ENCODE measurements at places on chromosomes 13 and 19.

DNA sequence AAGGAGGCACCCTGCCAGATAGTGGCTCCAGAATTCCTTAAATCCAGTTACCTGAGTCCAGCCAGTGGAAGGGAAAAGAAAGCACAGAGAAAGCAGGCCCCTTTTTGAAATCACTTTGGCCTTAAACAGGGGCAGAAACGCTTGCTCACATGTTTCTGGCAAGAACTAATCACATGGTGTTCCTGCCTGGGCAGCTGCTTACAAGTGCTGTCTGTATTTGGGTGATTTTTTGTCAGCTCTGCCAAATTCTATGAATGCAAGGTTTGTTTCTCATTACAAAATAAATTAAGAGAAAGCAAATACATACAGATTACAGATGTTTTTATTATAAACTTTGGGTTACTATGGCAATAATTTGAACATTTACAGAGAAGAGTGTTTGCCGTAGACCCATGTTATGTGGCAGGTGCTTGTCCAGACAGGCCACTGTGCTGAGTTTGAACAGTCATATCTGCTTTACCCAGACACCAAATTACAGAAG lies 1237.8 kb downstream of the SLITRK5 start:
- DNase-seq, result no peak

- no peak for DNase-seq
These were observed 18.5 kb downstream of the PALM start for GRCh38 chr19:726993-727956.

DNA sequence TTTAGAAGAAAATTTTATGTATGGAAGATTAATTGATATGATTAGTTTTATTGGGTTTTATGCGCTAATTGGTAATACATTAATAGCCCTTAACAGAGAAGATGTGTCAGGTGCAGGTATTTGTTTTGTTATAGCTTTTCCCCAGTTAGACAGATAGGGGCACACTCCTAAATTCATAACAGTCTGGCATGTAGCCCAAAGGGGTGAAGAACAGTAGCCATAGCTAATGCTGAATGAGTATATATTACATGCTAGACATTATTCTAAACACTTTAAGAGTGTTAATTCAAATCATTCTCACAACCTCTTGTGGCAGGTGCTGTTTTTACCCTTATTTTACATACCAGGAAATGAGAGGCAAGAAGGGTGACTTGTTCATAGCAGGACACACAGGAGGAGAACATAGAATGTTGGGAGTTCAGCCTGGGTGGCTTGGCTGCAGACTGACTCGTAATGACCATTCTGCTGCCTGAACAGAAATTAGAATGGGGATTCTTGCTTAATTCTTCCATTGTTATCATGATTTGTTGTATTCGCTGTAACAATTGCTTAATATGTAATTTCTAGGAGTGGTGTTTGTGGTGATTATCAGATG lies 20.1 kb downstream of the PCCA start:
- DNase-seq, result no peak

GRCh38 chr13:52703482-52703881 lies 36.1 kb downstream of the CNMD start:
- DNase-seq, result no peak

GRCh38 chr13:46165485-46166223 lies 16.3 kb downstream of the LCP1 start:
- peak; percentile 25 for DNase-seq

DNA sequence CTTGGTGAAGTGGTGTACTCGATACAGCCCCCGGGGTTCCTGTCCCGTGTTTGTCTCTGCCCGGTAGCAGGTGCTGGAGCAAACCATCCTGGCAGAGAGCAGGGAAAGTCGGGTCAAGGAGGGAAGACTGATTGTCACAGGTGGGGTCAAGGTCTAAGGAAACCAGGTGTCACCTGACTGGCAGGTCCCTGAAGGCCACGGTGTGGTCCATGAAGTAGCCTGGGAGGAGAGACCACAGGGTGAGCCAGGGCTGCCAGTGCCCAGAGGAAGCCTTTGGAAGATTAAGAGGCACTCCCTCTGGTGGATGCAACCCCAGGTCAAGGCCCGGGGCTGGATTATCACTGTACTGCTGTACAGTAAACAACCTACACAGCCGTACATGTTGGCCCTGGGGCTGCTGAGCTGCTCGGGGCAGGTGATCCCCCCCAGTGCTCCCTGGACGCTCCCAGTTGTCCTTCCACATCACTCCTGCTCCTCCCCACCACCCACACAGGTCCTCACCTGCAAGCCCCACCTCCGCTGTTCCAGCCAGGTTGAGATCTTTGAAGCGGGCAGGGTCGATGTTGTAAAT lies 6.0 kb upstream of the CCER2 start:
- no peak for DNase-seq

- DNase-seq, result no peak
These were observed 902.3 kb upstream of the SLITRK1 start for GRCh38 chr13:84784443-84785153.

GRCh38 chr19:55075371-55075998 lies at the start of gene EPS8L1:
Gene EPS8L1, plus strand, starts transcription at chr19:55075869. Its CDS starts 576 bp downstream, at chr19:55076445.
- no peak for DNase-seq

GRCh38 chr19:23554548-23554947 lies 132.5 kb downstream of the ZNF675 start:
- no peak for DNase-seq

GRCh38 chr19:40469011-40469410 lies 2.2 kb downstream of the SPTBN4 start:
- no peak for DNase-seq

DNA sequence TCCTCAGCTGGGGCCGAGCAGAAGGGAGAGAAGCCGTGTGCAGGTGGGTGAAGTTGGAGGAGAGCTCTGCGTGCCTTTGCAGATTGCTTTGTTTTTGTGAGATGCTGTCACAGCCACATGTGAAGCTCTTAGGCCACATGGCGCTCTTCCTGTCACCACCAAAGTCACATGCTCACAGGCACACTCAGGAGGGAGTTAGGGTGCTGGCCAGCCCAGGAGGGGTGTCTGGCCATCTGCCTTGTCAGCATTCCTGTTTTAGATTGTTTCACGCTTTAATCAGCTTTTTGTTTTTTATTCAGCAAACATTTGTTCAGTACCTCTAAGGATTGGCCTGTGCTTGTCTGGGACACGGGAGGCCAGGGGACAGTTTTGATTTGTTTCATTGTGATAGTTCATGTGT lies 21.9 kb downstream of the GPATCH1 start:
- no peak for DNase-seq

DNA sequence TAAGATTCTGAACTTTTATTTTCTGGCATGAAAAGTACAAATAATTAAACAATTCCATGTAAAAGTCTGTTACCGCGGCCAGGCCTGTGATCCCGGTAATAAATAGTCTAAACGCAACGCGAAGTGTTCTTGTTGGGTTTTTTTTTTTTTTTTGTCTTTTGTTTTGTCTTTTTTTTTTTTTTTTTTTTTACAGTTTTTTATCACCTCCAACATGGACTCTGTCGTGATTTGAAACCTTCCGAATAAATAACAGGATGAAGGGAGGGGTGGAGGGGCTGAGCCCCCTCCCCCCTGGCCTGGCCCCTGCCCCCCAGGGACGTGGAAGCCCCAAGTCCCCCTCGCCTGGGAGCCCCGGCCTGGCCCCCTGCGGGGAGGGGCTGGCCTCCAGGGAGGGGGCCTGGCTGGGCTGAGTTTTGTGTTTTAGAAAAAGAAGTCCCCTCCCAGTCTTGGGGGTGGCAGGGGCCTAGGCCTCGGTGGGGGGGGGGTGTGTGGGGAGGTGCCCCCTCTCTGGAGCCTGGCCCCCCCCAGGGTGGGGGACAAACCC lies 16.0 kb downstream of the PRKCSH start:
- no peak for DNase-seq

DNA sequence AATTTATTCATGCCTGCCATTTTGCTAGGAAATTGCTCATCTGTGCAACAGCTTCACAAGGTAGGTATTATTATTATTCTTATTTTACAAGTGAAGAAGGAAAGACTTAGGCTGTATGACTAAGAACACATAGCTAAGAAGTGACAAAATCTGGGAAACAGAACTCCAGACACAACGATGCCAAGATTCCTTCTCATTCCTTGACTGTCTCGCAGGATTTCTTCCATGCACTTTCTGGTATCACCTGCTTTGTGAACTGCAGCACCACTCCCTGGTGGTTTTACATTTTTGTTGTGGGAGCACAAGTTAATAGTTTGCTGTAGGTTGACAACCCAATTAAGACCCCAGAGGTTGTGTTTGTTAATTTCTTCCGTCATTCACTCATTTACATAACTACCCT lies 188.5 kb downstream of the LACC1 start:
- no peak for DNase-seq

GRCh38 chr19:34145741-34146202 lies 26.5 kb upstream of the LSM14A start:
- peak; percentile 51 for DNase-seq

GRCh38 chr19:51034704-51035103 lies at the start of gene KLK12:
Gene KLK12, minus strand, starts transcription at chr19:51035002. Its CDS starts 381 bp downstream, at chr19:51034621.
- DNase-seq, result no peak

DNA sequence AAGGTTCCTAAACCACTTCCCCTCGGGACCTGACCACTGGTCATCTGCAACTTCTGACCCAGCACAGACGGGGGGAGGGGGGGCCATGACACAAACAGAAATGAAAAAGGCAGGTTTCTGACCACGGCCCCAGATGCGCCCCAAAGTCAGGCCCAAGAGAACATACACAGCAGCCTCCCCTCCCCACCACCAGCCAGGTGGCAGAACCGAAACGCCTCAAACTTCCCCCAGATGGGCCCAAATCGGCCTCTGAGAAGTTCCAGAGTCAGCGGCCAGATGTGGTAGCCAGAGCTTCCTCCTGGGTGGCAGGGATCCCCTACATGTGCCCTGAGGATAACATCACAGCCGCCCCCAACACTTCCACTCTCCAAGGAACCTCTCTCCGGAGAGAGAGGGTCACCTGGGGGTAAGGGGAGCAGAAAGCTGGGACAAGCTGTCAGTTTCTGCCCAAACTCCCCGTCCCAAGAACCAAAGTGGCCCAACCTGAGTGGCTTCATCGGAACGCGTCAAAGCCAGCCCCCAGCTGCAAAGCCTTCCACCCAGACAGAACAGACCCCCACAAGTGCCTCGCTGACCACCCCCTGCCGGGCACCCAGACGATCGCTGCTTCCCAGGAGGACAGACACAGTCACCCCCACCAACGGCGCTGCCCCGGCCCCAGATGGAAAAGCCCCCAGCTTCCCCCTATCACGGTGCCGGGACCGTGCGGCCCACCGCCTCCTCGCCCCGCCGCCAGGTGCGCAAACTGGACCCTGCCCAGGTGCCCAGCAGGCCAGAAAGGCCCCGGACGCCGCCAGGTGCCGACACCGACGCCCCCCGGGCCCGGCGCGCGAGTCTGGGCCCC lies 800 bp downstream of the ELL start:
- DNase-seq, result peak; percentile 21

DNA sequence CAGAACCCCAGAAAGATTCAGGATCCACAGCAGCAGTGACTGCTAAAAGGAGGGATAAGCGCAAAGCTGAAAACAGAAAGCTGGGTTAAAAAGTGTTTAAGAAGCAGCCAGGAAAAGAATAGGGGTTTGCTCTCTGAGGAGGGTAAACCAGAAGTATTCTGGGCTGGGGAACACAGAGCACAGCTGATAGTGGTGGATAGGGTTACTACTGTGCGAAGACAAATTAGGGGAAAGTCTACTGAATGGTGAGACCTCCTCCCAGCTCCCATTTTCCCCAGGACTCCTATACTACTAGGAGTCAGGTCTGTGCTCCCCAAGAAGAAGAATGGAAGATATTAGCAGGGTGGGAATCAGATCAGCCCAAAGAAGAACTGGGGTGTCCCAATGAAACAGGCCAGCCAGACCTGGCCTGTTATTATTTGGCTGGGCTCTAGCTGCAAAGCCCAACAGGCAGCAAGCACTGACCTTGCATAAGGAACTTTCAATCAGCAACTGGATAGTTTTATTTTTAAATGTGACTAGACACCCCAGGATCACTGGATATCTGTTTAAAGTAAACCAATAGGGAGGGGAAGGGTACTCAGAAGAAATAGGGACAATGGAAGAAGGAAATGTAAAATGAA lies 43.5 kb upstream of the SERTM1 start:
- DNase-seq, result no peak

DNA sequence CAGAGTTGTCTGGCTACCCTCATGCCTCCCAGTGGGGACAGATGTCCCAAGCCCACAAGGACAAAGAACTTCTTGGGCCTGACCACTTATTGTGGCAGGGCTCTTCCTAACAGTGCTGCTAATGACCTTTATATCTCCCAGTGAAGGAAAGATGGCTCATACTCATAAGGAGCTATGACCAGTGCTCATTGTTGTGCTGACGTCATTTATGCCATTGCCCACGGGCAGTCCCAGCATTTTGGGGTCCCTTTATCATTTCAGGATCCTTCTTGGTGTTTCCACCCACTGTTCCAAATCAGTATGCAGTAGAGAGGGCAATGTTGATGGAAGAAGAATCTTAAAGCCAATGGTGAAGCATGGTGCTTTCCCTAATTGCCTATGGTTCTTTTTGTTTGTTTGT lies 1640.0 kb upstream of the PRR20A start:
- DNase-seq, result no peak

- no peak for DNase-seq
These were observed 28.6 kb upstream of the SLC15A1 start for GRCh38 chr13:98781045-98781444.

GRCh38 chr13:78602561-78603239 lies 652 bp downstream of the POU4F1 start:
- DNase-seq, result no peak

DNA sequence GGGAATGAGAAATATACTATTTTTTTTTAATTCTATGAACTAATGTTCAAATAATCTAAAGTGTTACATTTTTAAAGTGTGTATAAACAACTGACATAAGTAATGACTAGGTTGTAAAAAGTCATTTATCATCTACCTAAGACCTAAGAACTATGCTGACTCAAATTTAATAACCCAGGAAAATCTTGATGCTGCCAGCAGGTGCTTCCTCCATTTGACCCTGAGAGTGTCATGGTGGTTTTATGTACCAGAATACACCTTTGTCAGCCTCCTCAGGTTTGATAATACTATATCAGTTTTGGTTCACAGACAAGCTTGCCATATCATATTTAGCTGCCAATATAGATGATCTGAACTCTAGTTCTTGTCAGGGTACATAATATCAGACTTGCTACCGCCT lies 1151.2 kb downstream of the PCDH17 start:
- no peak for DNase-seq
